Fibroblast of skin of scalp (primary cell): ENCODE measurements at places on chromosomes 6 and 20.

- no peak for DNase-seq
Measured at GRCh38 chr6:131951576-131952230, 531 bp upstream of the CCN2 start.

DNA sequence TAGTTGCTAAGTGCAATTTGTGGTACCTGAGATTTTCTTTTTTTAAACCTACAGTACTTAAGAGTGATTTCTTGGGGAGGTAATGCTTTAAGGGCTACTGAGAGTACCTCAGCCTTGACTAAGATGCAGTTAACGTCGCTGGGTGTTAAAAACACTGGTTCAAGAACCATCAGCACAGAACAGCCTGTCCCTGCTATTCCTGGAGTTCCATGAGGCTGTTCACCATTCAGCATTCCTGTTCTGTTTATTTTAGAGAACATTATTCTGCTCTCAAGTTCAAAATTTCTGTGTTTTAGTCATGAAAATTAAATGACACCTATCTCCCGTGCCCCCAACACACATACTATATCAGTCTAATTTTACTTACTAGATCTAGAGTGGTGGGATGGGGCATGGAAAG, 1.7 kb upstream of the PRELID3B start:
- DNase-seq, result no peak

DNA sequence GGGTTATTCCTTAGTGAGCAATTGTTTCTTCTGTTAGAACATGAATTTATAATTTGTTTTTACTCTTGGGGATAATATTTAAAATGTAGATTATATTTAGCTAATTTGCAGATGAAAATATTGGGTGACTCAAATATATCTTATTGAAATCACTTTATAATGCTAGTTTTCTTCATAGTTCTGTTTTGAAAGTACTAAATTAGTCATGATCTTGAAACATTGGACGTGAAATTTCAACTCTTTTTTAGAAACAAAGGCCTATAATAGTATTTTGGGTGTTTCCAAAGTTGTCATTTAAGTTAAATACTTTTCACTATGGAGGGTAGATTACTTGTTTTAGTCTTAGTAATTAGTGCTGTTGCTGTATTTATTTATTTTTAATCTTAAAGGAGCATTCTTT, 250.9 kb downstream of the UTRN start:
- no peak for DNase-seq

GRCh38 chr6:77774457-77774856, 121.6 kb downstream of the MEI4 start:
- DNase-seq, result no peak

DNA sequence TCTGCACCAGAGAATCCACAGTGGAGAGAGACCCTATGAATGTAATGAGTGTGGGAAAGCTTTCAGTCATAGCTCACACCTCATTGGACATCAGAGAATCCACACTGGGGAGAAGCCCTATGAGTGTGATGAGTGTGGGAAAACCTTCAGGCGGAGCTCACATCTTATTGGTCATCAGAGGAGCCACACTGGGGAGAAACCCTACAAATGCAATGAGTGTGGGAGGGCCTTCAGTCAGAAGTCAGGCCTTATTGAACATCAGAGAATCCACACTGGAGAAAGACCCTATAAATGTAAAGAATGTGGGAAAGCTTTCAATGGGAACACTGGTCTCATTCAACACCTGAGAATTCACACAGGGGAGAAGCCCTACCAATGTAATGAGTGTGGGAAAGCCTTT, 11.9 kb downstream of the ZKSCAN8 start:
- no peak for DNase-seq

DNA sequence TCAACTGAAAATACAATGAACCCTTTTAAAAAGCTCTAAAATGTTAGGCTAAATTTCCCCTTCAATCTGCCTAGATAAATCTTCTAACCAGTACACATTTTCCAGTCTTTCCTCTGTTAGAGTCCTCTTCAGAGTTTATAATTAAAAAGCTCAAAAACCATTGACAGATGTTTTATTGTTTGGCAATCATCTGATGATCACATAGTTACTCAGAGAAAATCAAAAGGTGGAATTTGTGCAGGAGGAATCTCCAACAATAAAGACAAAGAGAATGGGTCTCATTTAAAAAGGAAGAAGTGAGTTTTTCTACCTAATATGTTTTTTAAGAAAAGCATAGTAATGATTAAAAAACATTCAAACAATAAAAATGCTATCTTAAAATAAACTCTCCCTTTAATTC, 3.1 kb downstream of the TRAPPC3L start:
- no peak for DNase-seq

- no peak for DNase-seq
Measured at GRCh38 chr20:23249541-23249940, 101.0 kb upstream of the NXT1 start.

DNA sequence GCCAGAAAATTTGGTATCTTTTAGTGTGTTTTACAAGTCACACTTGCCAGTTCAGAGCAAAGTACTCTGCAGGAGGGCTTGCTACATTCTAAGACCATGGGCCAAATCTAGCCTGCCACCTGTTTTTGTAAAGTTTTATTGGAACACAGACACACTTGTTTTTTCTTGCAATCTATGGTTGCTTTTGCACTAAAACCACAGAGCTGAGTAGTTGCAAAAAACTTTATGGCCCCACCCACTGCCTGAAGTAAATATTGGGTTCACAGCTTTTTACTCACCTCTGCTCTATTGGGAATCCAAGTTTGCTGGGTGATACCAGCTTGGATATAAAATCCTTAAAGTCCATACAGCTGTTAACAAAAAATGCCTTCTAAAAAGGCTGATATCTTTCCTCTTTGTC, 109.0 kb downstream of the ZFP64 start:
- DNase-seq, result no peak

- DNase-seq, result no peak
Measured at GRCh38 chr6:119423996-119424395, 74.4 kb upstream of the MAN1A1 start.

- no peak for DNase-seq
Measured at GRCh38 chr6:31900917-31901414, 920 bp downstream of the ZBTB12 start.

DNA sequence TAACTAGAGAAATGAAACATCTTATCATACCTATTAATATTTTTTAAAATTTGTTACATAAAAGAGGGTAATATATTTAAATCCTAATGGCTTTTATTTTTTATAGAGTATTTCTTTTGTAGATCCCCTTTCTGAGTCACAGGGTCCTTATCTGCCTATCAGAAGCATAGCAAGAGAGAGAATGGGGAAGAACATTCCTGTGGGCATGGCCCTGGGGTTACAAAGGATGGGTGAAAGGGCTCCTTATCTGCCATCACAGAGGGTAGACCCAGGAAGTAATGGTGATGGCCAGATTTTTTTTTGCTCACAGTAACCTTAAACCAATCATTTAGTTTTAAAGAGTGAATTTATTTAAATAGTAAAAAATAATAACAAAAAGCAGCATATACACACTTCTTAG, 582.1 kb upstream of the HTR1E start:
- no peak for DNase-seq
